ENCODE measurements at places on chromosomes 12 and 14.
A peak's percentile ranks its signal among the peaks of the same experiment; 100 is the strongest.

DNA sequence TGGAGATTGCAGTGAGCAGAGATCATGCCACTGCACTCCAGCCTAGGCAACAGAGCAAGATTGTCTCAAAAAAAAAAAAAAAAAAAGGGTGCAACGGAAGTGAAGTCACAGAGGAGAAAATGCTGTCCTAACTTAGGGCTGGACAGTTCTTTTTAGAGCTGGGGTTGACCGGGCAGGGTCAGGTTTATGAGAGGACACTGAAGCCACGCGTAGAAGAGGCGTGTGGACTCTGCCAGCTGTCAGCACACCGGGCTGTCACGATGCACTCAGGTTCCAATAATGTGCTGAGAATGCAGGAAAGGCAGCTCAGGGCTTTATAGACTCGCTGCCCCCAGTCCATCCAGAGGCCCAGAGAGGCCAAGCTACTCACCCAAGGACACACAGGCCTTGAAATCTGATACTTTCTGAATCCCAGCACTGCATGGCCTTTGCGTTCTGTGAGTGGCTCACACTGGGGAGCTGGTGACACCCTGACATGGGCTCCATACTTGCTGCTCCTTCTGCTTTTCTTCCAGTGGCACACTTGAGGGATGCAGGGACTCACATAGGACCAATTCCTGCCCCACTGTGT, 28.9 kb upstream of the SPPL3 start:
- no peak for DNase-seq

- DNase-seq, result peak; percentile 19
Observed at GRCh38 chr12:115871714-115872113, 405.8 kb downstream of the MED13L start.

DNA sequence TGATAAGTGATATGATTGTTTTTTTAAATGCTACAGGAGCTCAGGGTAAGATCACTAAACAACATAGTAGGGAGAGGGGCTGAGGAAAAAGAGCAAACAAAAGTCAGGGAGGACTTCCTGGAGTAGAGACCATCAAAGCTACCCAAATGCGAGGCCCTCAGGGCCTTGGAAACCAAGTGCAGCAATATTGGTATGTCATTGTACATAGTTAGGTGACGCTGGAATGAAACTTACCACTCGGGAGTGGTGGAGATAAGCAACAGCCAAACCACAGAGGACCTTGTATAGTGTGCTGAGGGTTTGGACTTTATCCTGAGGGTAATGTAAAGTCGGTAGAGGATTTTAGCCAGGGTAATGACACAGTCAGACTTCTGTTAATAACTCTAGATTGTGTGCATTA, 13.8 kb downstream of the KITLG start:
- peak; percentile 54 for DNase-seq

DNA sequence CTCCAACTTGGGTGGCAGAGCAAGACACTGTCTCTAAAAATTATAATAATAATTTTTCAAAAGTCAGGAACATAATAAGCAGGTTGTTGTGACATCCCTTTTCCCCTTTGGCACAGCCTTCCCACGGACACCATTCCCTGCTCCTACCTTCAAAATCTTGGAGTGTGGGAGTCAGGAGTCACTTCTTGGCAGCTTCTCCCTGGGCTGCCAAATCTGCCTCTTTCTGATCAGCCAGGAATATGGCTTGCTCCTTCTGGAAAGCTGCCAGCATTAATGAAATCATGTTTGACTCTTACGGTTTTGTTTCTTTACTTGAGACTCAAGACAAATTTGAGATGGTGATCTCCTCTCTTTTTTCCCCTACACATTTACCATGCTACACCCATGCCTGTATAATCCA, 391.4 kb upstream of the SYT1 start:
- peak; percentile 63 for DNase-seq

GRCh38 chr12:9673404-9674225, 4.1 kb downstream of the CLEC2D start:
- DNase-seq, result peak; percentile 93

DNA sequence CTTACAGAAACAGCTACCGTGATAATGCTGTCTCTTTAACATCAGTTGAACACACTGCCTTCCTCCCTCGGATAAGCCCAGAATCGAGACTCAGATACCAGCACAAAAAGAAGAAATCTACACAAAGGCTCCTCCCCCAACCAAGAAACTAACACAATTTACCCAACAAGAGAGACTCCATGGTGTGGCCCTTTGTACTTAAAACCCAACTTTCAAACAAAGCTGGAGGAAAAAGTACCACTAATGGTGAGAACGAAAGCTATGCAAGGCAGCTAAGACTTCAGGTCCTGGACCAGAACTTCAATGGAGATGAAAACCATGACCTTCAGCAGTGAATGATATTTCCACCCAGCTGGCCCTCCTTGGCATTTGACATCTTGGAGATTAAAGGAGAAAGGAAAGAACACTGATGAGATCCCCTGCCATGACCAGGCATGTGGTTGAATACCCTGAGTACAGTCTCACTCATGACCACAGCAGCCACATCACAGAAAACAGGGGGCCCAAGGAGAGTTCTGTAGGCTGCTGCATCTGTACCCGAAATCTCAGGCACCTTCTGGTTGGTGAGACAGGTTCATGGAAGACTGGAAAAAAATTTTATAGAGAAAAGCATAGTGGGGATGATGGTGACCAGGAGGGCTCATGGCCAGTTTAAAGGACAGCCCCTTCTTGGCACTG, 36.7 kb downstream of the RBM19 start:
- DNase-seq, result no peak
